GOT3 (cell line): ENCODE measurements at places on chromosomes 7 and 10.

DNA sequence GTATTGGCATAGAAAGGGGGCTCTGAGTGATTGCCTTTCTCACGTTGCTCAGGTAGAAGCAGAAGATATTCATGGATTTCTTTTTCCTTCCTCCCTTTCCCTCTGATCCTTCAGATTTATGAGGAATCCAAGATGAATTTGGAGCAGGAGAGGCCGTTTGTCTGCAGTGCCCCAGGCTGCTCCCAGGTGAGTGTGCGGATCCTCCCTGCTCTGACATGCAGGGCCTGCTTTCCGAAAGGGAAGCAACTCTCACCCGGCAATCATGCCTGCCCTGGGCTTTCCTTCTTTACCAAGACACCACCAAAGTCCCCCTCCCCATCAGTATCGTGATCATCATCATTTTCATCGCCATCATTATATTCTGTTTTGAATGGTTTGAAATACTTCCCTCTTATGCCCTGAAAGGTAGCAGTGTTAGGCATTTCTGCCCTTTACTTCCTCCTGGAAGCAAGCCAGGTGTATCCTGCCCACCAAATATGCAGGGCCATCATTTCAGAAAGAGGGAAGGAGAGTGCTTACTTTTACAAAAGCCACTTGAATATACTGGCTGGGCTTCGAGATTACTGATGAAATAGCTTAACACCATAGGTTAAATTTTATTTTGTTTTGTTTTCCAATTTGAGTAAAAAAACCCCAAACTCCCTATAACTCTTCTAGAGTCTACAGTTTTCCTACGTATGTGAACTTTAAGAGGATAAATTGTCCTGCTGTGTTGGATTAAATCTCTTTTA, 75.9 kb downstream of the CREB5 start:
- DNase-seq: no peak

DNA sequence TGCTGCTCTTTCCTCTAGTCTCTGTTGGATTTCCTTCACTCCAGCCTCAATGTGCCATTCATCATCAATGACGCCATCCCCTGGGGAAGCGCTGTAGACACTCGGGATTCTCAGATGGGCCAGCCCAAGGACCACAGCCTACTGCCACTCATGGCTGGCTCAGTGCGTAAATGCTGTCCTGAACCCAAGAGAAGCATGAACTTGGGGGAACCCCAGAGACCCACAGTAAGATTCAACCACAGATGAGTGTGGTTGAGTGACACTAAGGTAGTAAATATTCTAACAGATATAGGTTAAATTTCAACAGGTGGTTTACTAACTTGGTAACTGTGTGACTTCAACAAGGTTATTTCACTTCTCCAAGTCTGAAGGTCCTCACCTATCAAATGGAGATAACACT, 304.1 kb downstream of the GRM8 start:
- DNase-seq: no peak

GRCh38 chr7:89477991-89478390, 676.3 kb upstream of the STEAP1 start:
- no peak for DNase-seq

DNA sequence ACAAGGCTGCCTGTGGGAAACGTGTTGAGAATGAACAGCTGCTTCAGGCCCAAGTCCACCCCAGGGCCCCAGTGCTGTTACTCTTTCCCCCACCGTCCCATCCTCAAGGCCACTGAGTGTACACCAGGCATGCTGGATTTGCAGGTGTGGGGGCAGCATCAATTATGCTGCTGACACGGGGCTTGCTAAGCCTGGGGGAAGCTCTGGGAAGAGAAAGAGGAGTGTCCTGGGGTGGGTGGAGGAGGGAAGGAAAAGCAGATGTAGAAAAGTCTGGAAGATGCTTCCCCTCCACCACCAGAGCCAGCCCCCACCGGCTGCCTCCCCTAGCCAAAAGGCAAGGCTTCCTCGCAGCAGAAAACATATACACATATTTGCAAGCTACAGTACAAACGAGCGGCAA, 153.9 kb downstream of the CDH23 start:
- DNase-seq: no peak

GRCh38 chr10:77380191-77380590, 257.4 kb downstream of the KCNMA1 start:
- no peak for DNase-seq

DNA sequence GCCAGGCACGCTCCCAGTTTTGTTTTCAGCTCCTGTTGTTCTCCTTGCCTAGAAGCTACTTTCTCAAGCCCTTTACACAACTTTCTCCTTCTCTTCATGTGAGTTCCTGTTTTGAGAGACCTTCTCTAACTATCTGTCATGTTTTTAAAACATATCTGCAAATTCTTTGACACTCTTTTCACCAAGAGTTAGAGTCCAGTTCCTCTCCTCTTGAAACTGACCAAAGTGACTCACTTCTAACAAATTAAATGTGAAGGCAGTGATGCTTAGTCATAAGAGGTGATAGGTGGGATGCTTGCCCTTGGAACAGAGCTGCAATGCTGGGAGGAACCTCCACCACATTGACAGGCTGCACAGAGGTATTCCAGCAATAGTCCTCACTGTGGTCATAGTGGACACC, 25.3 kb downstream of the ZSCAN25 start:
- no peak for DNase-seq

DNA sequence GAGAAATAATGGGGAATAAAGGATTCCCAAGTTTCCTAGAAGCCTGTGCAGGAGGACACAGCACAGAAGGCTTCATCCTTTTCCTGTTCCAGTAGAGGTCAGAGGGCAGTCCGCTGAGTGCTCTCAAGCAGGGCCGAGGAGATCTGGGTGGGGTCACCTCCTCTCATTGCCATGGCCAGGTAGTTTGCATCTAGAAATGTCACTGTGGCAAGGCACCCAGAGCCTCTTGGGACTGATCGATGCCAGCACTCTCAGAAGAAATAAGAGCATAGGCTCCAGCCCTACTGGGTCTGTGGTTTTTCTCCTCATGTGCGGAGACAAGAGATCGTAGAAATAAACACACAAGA, 7.9 kb downstream of the NUB1 start:
- DNase-seq: no peak

DNA sequence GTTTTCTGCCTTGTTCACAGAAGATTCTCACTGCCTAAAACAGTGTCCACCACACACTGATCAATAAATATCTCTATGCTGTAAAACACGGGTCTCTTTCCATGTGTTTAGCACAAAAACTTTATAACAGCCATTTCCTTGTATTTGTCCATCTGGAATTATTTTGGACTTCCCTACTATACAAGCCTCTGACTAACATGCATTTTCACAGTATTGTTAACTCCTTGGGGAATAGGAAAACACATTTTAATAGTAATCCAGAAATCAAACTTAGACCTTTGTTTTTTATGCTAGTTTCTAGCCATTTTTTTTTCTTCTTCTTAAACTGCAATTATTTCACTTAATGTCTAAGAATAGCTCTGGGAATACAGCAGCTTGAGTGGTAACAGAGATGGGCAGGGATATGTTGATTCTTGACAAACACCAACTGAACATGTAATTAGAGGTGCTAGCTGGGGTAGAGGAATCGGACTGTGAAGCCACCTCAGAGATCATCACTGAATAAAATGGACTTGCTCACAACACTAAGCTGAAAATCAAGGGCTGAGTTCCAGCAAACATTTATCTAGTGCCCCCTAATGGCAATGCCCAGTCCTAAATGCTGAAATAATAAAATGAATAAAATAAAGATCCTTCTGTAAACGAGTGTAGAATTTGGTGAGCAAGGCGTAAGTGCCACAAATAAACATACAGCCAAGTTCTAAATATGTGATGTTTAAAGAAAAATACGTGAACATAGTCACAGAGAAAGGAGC, 593.1 kb downstream of the SORCS1 start:
- no peak for DNase-seq

GRCh38 chr7:28358423-28358868, 53.9 kb upstream of the CREB5 start:
- peak; percentile 40 for DNase-seq

DNA sequence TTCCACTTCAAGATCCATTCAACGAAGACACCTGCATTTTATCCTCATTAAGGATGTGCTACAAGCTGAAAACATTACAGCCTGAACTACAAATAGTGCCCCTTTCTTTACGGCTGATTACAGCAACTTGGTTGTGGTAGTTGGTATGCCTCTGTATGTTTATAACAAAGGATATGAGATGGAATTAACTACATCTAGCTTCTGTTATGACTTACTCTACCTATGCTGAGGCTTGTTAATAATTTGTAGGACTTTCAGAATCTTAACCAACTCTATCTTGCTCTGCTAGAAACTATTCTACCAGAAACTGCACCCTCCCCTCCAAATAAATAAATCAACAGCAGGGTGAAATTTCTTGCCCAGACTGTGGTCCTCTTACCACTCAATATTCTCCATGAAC, 448.1 kb downstream of the GRM8 start:
- DNase-seq: no peak

DNA sequence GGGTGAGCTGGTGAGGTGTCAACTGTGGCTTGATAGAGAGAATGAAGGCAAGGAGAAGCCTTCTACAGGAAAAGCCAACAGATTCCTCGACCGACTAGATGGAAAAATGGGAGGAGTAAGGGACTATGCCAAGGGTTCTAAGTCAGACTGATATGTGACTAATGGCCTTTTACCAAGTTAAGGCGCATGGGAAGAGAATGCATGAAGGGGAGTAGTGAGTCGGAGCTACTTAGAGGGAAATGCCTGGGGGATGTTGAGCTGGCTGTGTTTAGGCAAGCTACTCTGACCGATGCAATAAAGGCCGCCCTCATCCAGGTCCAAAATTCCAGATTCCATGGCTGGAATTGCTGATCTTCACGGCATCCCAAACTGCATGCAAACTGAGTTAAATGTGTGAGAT, 48.2 kb downstream of the APBB1IP start:
- DNase-seq: peak; percentile 9

DNA sequence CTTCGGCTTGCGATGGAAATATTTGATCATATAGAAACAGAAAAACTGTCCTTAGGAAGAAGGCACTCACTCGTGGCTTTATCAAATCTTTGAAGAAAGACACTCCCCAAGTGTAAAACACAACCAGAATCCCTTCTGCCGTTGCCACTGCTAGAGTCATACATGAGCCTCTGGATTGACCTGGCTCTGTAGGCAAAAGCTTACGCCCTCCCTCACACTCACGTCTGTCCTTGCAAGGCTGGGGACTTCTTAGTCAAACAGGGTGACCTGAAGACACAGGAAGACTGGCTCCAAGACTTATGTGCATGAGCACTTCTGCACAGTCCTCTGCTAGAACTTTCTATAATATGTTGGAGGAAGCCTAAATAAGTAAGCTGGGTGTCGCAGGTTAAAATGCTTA, 135.4 kb upstream of the MDFIC start:
- no peak for DNase-seq

- DNase-seq: no peak
These were observed 21.7 kb upstream of the MACC1 start for GRCh38 chr7:20238754-20239324.

DNA sequence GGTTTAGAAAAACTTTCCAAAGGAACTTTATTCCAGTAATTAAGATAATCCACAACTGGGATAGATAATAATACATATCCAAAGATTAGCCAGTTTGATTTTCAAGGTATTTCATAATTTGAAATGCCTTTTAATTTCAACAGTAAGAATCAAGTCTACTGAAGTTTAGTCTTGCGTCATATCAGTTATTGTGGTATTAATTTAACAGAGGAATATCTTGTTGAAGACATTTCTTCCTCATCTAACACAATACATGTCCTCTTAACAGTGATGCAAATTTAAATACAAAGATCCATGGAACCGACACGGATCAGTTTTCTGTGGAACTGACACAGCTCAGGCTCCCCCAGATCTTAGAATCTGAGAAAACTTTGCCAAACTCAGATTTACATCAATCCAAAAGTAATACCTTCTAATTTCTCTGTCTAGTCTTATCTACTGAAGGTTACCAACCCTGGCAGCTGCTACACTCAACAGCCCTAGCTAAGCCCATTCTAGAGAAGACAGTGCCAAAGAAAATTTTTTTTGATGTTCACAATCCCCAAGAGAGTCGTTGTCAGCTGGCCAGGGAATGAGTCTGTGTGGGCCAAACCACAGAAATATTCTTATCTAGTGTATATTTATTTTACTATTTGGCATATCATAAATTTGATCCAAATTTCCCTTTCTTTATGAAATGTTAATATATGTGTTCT, 365.2 kb upstream of the MEOX2 start:
- DNase-seq: no peak

GRCh38 chr10:72238392-72239175, 22.5 kb upstream of the ASCC1 start:
- DNase-seq: no peak

DNA sequence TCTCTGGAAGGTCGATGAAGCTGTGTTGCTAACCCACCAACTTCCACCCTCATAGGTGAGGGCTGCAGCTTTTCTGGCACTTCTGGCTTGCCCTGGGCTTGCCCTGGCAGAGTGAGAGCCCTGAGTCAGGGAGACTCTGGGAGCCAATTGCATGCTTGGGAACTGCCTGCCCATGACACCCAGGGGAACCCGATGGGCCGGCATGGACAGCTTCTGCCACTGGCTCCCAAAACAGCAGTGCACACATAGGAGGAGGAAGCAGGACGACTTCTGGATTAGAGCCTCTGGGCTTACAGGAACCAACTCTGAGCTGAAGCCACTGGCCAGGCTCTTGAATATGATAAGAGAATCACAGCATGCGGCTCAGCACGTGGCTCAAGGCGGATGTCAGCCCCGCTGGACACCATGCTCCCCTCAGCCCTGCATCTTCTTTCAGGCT, 135.2 kb upstream of the UNC5B start:
- DNase-seq: no peak

- DNase-seq: no peak
These were observed 49.4 kb downstream of the SCRN1 start for GRCh38 chr7:29940199-29940598.

DNA sequence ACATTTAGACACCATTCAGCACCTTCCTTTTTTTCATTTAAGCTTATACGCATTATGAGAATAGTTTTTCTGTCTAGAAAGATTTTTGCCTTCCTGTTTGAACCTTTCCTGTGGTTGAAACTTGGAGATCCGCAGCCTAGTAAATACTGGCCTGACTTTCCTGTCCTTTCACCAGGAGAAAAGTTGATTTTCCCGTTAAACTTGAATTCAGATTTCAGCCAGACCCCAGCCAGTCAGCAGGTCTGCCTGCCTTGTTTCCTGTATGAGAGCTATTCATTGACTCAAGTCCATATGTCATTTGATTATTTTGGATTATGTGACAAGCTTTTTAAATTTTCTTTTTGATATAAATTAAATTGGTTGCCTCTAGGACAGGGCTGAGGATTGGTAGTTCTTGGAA, 71.5 kb downstream of the EVX1 start:
- DNase-seq: no peak

DNA sequence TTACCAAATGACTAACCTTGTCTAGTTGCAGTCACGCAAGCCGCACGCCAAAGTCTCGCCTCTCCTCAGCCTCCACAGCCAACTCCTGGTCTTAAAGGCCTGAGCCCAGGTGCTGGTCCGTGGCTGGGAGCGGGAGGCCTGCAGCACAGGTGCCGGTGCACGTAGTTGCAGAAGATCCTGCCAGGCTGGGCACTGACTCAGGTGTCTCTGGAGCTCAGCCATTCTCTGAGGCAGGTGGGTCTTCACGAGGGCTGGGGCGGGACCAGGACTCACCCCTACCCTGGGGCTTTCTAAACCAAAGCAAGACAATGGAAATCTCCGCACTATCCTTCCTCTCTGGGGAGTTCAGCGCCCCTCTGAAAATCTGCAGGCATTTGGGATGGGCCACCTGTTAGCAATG, 216.4 kb downstream of the MLLT10 start:
- DNase-seq: no peak
